ENCODE measurements at places on chromosomes 3 and 15.

DNA sequence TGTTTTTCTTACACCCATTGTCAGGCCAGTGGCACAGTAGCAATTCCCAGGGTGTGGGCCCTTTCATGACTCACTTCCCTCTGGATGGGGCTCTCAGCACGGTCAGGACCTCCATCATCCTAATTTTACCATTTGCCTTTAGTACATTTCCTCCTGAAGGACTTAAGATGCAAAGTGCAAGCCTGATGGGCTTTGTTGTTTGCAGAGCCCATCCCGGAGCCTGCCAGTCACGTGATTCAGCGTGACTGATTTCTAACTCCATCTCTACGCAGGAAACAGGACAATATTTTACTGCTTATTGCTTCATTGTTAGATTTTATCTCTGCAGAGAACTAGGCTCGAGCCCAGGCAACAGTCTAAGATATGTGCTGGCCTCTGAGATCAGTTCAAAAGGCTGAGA is 223.7 kb downstream of the PDZRN3 start:
- no peak for DNase-seq

GRCh38 chr15:61364871-61365270 is 135.8 kb upstream of the RORA start:
- no peak for DNase-seq

DNA sequence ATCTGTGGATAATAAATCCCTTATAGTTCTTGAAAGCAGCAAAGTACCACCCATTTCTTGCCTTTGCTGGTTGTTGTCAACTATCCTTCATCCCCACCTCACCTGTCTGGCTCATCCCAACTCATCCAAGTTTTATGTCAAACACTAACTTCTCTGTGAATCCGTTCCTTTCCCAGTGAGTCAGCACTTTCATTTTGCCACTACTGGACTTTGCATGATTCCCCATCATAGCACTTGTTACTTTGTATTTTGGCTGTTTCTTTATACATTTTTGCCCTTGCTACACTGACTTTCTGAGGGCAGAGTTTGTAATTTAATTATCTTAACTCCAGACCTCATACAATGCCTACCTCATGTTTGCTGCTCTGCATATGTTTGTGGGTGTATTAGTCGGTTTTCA is 90.8 kb upstream of the RORA start:
- DNase-seq: no peak

DNA sequence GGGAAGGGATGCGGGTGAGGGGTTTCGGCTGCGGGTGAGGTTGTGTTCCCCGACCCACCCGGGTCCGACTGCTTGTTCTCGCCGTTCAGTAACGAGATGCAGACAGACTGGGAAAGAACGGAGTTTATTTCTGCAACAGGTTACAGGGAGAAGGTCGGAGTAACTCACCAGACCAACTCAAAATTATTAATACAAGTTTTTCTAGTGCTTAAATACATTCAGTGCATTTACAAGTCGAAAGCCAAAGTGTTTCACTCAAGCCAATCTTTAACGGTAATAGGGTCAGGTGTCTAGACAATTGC is 492 bp upstream of the HIGD1A start:
- DNase-seq: no peak

GRCh38 chr15:100338971-100339444 is 2.8 kb downstream of the ADAMTS17 start:
- DNase-seq: peak; percentile 72

All from right lung (tissue), 10 donors.